Endothelial cell (in vitro differentiated cells): ENCODE measurements at places on chromosomes 4 and X. TPM values are rescaled to one million over a fixed set of nuclear protein-coding genes. Genes with fewer than 3 reads are reported as not detected.

PRPS1 gene
- total RNA-seq = 41.0 TPM

TRPC3 gene
- total RNA-seq = 3.0 TPM

GRCh38 chr4:66376921-66377320 lies 706.6 kb upstream of the EPHA5 start:
- no peak for DNase-seq

GRCh38 chr4:25075851-25076250 lies 45.1 kb upstream of the LGI2 start:
- no peak for DNase-seq

DNA sequence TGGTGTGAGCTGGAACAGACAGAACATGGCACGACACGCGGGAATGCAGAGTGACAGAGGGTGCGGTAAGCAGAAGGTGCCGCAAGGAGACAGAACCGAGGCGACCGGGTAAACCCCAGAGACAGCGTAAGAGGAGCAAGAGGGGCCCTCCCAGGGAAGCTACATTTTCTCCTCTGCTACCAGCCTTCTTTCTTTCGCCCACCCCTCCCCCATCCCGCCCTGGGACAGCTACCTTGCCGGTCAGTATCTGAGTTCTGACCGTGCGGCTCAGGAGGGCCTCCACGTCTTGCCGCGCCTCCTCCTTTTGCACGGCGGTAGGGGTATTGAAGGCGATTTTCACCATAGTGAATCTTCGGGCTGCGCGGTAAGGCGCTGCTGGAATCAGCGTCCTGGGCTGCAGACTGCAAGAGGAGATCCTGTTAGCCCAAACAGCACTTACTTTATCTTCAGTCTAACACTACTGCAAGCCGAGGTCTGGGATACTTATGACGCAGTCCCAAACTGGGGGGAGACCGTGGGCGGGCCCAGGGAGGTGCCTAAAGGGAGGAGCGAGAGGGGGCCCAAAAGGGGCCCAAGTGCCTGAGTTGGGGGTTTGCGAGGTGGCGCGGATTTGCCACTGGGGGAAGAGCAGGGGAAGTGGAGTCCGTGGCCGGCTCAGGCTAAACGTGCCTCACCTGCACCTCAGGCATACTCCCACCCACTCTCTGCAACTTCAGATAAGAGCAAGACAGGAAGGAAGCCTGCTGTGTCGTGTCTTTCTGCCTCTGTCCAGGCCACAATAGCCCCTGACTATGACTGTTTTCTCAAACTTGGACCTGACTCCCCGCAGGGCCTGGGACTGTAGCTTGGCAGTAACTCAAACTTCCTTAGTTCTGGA lies at the start of gene ITM2A:
Gene ITM2A, minus strand, starts transcription at position 462 of the 877 bp plus-strand sequence. Its CDS starts 119 bp downstream, at position 343.
- DNase-seq = peak; percentile 31

- no peak for DNase-seq
These were observed 82.4 kb upstream of the BMP3 start for GRCh38 chr4:80948141-80948540.

GRCh38 chr4:8404791-8405515 lies 35.6 kb downstream of the ACOX3 start:
- no peak for DNase-seq

- DNase-seq = no peak
These were observed 23.0 kb downstream of the GRXCR1 start for GRCh38 chr4:42915484-42915883.

DNA sequence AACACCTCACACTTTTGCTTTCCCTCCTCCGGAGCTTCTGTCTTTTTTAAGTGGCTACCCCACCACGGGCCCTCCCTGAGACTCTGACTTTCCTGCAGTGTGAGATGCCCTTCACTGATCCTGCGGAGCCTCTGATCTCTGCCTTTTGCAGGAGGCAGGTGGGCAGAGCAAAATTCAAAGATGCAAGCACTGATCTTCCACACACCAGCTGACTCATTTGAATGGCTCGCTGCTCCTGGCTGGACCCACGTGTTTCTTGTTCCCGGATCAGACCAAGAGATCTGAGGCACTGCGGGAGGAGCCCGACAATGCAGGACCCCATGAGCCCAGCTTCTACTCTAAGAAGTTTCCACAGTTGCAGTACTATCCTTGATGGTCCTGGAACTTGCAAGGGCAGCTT lies 1607.9 kb upstream of the TENM3 start:
- DNase-seq = no peak

DNA sequence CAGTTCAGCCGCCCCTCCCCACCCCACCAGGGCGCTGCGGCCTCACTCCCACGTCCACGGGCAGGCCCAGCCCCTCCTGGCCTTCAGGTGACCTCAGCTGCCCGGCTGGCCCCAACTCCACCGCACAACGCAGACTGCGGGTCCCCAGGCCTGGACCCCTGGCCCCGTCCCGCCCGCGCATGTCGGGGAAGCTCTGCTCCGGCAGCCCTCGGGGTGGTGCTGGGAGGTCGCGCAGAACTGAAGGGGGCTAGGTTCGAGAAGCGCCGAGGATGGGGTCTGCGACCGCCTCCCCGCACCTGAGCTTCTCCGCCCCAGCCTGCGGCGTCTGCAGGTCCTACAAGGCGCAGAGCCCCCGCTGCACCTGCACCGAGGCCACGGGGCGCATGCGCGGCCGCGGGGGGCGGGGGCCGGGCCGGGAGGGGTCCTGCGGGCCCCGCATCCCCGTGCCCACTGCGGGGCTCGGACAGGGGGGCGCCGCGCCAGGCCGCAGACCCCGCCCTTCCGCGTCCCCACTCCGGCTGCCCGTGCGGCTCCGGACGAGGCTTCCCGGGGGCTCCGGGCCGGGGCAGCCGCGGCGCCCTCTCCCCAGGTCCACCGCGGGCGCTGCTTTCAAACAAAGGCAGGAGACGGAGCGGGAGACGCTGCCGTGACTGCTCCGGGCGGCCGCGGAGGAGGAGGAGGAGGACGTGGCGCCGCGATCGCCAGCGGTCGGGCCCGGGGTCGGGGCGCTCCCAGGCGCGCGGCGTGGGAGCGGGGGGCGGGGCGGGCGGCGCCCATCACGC lies 672 bp upstream of the NAT8L start:
- no peak for DNase-seq

MAGEE1 gene
- 3.2 TPM for total RNA-seq

GRCh38 chrX:85375333-85375738 lies 4.1 kb downstream of the POF1B start:
- no peak for DNase-seq

MND1 gene
- total RNA-seq = 5.5 TPM

GRCh38 chr4:109334129-109335105 lies 32.0 kb upstream of the COL25A1 start:
- no peak for DNase-seq

DNA sequence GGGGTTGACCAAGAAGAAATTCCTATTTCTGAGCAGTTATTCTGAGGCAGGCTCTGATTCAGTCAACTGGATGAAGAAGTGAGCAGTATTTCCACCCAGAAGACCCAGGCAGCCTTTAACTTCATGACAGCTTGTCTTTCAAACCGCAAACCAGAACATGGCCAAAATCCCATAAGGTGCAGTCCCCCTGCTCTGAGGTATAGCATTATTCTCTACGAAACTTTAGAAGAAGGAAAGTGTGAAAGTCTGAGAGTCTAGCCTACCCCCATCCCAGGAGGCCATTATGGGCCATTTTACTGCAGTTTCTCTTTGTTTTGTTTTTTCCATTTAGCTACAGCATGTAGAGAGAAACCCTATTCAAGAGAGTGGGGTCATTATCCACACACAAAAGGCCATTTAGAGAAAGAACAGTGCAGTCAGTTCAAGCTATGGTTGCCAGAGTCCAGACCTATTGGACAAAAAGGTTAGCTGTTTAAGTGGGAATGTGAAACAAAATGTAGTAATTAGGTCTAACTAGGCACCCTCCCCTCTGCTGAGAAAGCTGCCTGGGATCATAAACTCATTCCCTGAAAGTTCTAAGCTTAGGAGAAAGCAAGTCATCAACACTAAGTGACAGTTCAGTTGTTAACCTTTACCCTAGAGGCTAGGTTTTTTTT lies 52.1 kb upstream of the RASGEF1B start:
- no peak for DNase-seq

DNA sequence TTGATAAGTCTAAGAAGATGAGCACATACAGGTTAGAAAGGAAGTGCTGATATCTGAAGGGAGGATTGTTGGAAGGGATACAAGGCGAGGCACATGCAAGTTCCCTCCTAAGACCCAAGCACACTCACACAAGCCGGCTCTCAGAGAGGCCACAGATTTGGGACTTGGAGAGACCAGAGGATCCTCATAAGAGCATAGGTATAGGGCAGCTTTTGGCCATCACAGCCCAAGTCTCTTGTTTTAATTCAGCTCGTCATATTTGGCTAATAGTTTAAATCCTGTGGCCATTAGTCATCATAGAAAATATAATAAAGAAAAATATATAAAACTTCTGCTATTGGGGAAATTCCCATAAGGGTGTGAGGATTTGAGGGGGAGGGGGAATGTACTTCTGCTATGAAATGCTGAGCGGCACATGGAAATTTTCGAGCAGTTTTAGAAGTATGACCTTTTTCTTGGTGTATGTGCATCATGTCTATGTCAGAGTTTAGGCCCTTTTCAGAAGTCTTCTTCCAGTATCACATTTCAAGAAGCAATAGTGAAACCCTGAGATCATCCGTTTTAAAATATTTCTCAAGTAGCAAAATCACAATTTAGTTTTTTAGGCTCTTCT lies 97.7 kb downstream of the NFKB1 start:
- no peak for DNase-seq
